ENCODE measurements at places on chromosomes 7 and 10.

DNA sequence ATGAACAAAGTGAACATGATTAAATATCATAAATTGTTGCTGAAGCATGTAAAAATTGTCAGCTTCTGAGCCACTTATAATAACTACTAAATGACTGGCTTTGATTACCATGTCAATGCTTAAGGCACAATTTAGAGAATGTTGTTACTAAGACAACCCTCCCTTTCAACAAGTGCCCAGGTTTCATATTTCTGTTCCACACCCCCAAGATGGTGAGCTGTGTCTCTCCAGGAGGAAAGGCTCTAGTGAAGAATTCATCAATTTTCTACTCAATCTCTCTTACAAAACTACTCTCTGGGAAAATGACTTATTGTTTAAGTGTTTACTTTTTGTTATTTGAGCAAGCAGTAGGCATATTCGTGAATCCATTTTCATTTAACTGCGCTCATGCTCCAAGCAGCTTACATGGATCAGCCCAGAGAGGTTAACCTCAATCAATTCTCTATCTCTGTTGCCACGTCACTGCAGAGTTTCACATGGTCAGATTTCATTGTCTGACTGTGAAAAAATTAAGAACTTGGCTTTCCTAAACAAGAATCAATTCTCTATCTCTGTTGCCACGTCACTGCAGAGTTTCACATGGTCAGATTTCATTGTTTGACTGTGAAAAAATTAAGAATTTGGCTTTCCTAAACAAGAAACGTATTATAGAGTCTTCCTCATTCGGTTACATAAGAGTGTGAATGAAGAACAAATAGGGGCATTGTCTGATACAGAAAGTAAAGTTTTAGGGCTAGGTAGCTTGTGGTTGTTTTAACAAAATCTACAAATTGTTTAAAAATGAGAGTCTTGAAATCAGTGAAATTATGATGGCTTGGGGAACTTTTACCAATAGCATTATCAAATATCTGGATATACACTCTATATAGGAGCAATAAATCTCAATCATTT, 49.7 kb downstream of the CCDC71L start:
- DNase-seq, result no peak

- DNase-seq, result no peak
Observed at GRCh38 chr10:23630885-23631284, 192.0 kb downstream of the OTUD1 start.

DNA sequence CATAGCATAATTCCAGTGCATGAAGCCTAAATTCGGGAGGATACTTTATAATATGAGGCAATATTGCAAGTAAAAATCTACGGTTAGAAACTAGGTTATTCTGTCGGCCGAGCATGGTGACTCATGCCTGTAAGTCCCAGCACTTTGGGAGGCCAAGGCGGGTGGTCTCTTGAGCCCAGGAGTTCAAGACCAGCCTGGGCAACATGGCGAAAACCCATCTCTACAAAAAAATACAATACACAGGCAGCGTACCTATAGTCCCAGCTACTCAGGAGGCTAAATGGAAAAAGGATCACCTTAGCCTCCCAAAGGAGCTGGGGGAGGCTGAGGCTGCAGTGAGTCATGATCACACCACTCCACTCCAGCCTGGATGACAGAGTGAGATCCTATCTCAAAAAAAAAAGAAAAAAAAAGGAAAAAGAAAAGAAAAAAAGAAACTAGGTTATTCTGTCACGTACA, 14.2 kb downstream of the SKAP2 start:
- DNase-seq, result no peak

DNA sequence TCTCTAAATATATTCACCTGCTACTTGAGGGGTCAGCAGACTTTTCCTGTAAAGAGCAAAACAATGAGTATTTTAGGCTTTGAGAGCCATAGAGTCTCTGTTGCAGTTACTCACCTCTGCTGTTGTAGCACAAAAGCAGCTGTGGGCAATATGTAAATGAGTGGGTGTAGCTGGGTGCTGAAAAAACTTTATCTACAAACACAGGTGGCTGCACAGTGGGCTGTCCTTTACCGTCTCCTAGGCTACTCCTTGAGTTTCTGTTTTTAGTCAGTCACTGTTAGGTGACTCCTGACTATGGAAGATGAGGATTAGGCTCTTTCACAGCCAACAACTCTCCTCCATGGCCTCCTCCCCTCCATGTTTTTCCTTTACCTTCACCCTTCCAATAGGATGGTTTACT, 286.1 kb upstream of the C7orf33 start:
- DNase-seq, result no peak

DNA sequence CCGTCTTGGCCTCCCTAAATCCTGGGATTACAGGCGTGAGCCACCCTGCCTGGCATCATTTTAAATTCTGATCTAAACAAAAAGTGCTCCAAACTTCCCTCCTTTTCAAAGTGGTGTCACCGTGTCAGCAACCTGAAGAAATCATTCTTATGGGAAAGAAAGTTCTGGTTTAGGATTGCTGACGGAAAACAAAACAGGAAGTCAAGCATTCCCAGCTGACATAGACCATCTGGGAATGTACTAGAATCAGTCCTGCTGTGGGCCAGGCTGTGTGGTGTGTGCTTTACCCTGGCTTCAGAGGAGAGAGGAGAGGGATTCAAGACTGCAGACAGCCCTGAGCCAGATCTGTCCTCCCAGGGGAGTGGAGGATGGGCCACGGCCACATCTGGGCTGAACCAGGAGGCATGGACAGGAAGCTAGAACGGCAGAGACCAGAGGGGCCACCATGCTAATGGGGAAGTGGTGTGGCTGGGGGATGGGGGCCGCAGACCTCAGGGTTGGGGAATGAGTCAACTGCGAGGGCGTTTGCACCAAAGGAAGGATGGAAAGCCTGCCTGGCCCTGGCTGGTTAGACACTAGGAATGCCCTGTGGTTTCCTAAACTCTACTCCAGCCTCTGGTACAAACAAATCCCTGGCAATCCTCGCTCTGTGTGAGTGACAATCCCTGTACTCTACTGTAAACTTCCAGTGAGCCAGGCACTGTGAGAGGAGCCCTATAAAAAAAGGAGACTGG, 16.7 kb upstream of the CLIP2 start:
- no peak for DNase-seq

DNA sequence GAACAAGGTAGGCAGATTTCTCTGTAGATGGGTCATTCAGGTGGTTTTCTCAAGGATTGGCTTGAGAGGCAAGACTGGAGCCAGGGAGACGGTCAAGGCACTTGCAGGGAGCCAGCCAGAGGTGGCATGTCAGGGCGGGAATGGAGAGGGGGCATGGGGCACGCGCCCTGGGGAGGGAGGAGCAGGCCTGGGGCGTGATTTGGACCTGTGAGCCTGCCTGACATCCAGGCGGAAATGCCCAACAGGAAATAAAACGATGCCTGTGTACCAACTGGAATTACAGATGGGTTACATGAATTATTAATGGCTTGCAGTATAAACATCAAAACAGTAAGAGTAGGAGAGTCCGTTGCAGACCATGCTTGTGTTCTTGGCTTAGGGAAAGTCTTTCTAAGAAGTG, 8.6 kb upstream of the SUN1 start:
- no peak for DNase-seq

GRCh38 chr10:79321951-79322350, 25.3 kb upstream of the PPIF start:
- no peak for DNase-seq

- no peak for DNase-seq
Observed at GRCh38 chr7:91843831-91844230, 36.7 kb downstream of the MTERF1 start.

DNA sequence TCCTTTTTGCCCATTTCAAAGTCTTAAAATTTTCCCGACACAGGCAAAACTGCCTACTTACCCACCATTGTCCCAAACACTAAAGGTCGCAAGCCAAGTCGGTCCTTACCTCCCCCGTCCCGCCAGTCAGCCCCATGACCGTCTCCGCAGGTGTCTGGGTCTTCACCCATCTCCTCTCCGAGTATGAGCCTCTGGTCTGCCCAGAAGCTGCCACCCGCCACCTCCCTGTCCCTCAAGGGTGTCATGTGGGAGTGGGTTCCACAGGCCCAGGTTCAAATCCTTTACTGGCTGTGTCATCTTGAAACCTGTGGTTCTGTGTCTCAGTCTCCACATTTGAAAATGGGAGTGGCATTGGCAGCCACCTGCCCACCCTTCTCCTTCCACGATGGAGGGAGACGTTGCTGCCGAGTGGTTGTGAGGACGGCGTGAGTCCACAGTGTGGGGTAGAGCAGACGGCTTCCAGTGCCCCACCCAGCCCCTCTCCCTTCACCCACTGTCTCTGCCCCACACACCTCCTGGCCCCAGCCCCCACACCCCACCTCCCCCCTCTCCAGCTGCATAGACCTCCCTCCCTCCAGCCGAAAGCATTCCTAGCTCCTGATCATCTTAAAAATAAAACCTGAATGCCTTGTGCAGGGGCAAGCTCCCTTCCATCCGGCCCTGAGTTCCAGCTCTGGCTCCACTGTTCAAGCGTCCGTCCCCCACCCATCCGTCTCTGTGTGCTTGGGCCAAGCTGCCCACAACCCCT, 35.3 kb downstream of the FOXL3 start:
- DNase-seq, result no peak

DNA sequence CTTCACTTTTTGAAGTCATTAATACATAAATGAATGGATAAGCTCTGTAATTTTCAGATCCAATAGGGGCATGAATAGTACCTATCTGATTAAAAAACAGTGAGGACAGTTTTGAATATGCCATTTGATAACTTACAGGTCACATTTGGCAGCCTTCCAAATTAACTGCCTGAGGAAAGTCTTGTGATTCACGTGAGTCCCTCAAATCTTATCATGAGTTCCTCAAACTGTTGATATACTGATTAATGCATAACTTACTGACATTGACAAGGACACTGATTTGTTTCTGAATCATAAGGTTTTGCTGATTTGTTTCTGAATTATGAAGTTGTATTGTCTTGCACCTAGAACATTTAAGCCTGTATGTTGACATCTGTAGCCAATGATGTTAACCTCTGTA, 55.1 kb downstream of the ANKMY2 start:
- DNase-seq, result no peak

DNA sequence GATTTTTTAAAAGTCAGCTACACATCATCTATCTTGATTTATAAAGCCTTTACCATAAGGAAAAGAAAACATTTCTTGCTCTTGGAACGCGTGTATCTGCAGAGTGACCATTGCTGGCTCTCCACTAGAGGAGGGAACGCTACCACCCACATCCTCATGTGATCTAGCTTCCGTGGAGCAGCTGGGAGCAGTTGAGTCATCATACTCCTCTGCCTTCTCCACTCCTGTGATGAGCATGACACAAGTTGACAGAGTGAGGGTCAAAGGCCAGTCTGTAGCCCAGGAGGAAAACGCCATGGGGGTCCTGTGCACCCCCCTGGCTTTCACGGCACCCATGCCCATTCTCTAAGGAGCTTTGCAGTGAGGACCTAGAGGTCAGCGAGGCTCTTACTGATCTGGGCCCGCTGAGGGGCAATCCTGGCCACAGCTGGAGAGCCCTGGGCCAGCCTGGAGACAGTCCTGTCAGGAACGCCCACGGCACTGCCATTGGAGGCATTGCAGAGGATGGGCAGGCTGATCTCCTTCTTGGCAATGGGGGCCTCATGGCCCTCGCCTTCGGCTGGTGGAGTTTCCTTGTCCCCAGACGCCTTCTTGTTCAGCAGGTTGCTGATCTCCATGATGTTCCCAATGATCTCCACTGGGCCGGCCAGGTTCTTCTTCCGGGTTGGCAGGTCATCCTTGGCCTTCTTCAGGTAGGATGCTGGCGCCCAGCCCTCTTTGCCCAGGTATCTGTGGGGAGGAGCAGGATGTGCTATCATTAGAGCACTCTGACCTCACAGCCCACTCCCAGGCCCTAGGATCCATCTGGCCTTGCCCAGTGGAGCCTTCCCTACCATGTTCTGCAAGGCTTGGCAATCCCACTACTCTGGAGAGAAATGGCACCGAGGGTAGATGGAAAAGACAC, 119.2 kb downstream of the NEURL1 start:
- DNase-seq, result no peak

- no peak for DNase-seq
Observed at GRCh38 chr10:82889728-82890127, 1014.7 kb downstream of the NRG3 start.

DNA sequence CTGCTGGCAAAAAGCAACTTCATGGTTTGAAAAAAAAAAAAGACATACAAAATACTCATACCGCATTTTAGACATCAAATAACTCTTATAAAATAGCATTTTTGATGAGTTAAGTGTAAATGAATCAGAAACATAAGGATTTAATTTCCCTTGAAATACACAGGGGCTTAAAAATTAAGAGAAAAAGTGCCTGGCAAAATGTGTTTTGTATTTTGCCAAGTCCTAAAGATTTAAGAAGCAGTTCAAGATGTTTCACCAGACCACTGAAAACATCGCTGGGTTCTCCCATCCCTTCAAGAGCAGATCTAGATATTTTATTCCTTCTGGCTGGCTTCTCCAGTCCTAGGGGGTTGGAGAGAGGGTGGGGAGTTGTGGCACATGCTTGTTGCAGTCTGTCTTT, 396.4 kb downstream of the INHBA start:
- DNase-seq, result no peak

Measured in mesothelial cell of epicardium (in vitro differentiated cells).